Peyer's patch (tissue), 4 donors: ENCODE measurements at places on chromosomes 7 and 10. TPM values are rescaled to one million over a fixed set of nuclear protein-coding genes. Genes with fewer than 3 reads are reported as not detected.
A peak's percentile ranks its signal among the peaks of the same experiment; 100 is the strongest.

DNA sequence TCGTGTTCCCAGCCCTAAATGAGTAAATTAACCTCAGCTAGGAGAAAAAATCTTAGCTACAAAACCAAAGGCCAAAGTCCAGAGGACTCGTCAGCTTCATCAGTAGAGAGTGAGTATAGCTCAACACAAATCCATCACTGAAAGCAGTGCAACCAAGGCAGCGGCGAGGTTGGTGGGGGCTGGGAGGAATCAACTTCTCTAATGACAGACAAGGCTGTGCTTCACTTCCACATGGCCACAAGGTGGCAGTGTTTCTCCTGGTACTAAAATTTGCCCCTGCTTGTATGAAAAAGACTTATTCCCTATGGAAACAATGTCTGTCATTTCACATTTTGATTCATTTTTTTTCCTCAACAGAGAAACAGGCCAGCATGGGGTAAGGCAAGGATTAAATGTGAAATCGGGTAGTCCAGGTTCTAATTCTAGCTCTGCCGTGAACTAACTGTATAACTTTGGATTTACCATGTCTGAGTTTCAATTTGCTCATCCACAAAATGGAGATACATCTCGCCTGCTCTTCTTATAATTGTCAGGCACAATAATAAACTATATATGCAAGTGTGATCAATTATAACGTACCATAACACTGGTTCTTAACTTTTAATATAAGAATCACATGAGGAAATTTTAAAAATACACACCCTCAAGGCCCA, 39.3 kb downstream of the FAS start:
- DNase-seq, result peak; percentile 64

DNA sequence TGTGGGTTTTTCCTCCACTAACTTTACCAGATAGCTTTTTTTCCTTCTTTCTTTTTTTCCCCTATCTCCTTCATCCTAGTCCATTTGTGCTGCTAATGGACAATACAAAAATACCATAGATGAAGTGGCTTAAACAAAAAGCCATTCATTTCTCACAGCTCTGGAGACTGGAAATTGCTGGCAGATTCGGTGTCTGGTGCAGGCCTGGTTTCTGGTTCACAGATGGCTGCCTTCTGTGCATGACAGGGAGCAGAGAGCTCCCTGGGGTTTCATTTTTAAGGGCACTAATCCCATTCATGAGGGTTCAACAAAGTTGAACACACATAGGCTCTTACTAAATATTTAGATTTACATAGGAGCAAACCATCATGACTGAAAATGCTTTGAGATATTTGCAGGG, 467.4 kb downstream of the TYW1 start:
- no peak for DNase-seq

DNA sequence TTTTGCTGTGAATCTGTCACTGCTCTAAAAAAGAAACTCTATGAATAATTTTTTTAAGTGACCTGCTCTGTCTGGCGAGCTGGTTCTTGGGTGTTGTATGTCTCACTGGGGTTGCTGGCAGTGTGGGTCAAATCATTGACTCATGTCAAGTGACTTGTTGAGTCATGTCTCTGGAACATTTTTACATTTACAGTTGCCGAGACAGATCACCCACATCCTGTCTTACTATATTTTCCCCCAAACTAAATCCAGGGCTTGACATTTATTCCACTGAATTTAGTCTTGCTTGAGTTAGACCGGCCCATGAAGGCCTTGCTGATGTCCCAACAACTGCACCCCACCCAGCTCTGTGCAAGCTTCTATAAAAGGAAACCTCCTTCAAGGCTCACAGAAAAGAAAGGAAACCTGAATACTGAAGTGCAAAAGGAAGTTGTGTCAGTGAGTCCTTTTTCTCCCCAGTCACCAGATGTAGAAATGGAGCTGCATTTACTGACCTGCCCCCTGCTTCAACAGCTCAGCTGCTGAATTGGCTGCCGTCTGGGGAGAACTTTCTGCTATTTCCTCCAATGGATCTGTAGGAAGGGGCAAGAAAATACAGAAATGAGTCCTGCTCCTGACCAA, 290.3 kb downstream of the TNS3 start:
- DNase-seq, result no peak

DNA sequence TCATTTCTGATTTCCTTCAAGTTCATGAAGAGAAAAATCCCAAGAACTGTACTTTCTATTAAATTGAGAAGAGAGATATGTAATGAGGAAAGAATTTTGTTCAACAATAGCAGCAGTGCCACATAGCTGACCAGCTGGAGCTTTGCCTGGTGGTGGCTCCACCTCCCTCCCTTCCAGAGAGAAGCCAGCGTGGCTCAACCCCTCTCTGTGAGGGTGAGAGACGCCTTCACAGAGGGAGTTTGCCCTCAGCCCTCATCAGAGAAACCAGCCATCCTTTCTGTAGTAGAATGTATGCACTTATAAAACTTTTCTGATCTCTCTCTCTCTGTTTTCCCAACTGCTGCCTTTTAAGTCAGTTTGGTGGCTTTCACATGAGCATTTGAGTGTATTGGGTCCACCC, 20.5 kb upstream of the COL1A2 start:
- DNase-seq, result no peak

- no peak for DNase-seq
Measured at GRCh38 chr7:74010407-74010806, 17.6 kb upstream of the ELN start.

GRCh38 chr7:45882465-45882810, 5.8 kb upstream of the IGFBP1 start:
- no peak for DNase-seq

- no peak for DNase-seq
Measured at GRCh38 chr10:34231441-34232180, 583.5 kb downstream of the PARD3 start.

- no peak for DNase-seq
Measured at GRCh38 chr10:18699849-18700840, 40.9 kb downstream of the ARL5B start.

- DNase-seq, result no peak
Measured at GRCh38 chr10:8338177-8338766, 283.8 kb downstream of the GATA3 start.

DNA sequence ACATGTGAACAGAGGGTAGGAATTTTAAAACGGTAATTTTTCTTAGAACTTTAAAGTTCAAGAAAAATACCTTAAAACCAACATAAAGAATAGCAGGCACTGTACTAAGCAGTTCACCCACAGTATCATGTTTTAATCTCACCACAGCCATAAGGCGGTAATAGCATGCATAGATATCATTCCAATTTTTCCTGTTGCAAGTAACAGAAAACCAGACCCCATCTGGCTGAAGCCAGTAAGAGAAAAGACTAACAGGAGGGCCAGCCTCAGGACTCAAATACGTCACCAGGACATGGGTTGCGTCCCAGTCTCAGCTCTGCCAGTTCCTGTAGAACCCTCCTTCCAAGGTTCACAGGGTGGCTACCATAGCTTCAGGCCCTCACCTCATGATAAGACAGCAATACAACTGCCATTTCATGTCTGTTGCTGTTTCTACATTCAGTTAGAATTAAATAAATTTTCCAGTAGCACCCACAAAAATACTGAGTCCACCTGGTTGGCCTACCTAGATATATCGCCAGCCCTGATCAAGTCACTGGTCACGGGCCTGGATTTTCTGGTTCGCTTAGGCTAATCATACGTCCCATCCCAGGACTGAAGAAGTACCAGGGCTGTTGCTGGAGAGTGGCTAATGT, 2.0 kb upstream of the RNF32 start:
- DNase-seq, result no peak

OR6V1 gene
- not detected for total RNA-seq

GFRA1 gene
- total RNA-seq, result 4.1 TPM
